ENCODE measurements at places on chromosomes 2 and 18.

GRCh38 chr2:174553811-174554493 lies 43.7 kb downstream of the WIPF1 start:
- DNase-seq: no peak

- DNase-seq: no peak
Observed at GRCh38 chr2:64565949-64566710, 42.0 kb downstream of the AFTPH start.

DNA sequence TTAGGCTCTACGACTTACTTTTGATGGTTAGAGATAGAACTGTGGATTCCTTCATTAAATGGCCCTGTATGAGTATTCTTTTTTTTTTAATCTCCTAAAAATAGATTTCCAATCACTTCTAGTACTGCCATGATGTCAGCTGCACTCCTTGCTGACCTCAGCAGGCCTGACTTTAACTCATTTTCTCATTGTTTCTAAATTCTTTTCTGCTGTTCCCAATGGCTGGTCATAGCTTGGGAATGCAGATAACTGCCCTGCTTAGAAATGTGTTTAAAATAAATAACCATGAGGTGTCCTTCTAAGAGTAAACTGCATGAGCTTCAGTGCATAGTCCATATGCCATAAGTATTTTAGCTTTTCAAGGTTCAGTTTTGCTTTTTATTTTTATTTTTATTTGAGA lies 15.7 kb downstream of the CCDC85A start:
- peak; percentile 27 for DNase-seq

GRCh38 chr2:47070155-47070919 lies 84.8 kb downstream of the STPG4 start:
- DNase-seq: no peak

- DNase-seq: peak; percentile 16
Observed at GRCh38 chr2:200122683-200123082, 167.3 kb downstream of the MAIP1 start.

GRCh38 chr2:59383473-59383872 lies 1142.3 kb upstream of the FANCL start:
- no peak for DNase-seq

- no peak for DNase-seq
Observed at GRCh38 chr2:148764815-148765214, 110.2 kb upstream of the KIF5C start.
